ENCODE measurements at places on chromosomes 12 and 14. TPM values are rescaled to one million over a fixed set of nuclear protein-coding genes. Genes with fewer than 3 reads are reported as not detected.

The CMA1 gene
- total RNA-seq, result not detected

The IGF1 gene
- 0.83 TPM for total RNA-seq

The MAP1LC3B2 gene
- total RNA-seq, result 0.87 TPM

The DDN gene
- total RNA-seq, result 0.15 TPM

The WNT5B gene
- total RNA-seq, result 206 TPM

The PPFIBP1 gene
- 64.7 TPM for total RNA-seq

The HOXC11 gene
- not detected for total RNA-seq

The LRP1-AS gene
- not detected for total RNA-seq

The POTEM gene
- total RNA-seq, result not detected

The GYS2 gene
- not detected for total RNA-seq

The NXPH4 gene
- total RNA-seq, result 3.2 TPM

The ALDH2 gene
- total RNA-seq, result 57.9 TPM

The ZNF605 gene
- 12.2 TPM for total RNA-seq

The SP1 gene
- 29.8 TPM for total RNA-seq

The COQ6 gene
- 22.1 TPM for total RNA-seq

The GPR132 gene
- total RNA-seq, result 0.33 TPM

The DIO2 gene
- 16.1 TPM for total RNA-seq

The MYO1A gene
- total RNA-seq, result not detected

The GLT8D2 gene
- total RNA-seq, result 66.3 TPM

The VCPKMT gene
- total RNA-seq, result 3.5 TPM

The CMKLR1 gene
- 0.33 TPM for total RNA-seq

The PRPH gene
- 2.6 TPM for total RNA-seq

Data from smooth muscle cell of trachea (primary cell).